ENCODE measurements at places on chromosomes 2 and 18.

GRCh38 chr18:77151033-77151771, 18.6 kb upstream of the MBP start:
- no peak for DNase-seq

GRCh38 chr2:208929139-208929864, 494.5 kb upstream of the MAP2 start:
- DNase-seq: no peak

- DNase-seq: no peak
Measured at GRCh38 chr18:48930926-48931325, 19.8 kb downstream of the SMAD7 start.

DNA sequence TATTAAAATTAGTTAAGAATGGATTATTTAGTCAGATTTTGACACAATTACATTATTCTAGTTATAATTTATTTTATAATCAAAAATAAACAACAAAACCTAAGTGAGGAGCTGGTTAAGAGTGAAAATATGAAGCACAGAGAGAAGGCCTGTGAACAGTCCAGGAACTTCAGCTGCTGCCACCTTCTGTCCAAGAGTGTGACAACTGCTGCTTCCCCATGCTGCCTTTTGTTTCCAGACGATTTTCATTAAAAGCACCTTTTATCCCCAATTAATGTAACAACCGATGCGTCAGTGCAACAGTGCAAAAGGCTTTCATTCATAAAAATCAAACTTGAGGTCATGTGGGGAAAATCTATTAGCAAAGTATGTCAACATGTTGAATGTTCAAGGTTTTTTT, 363.6 kb downstream of the CTNNA2 start:
- DNase-seq: no peak

- DNase-seq: no peak
Measured at GRCh38 chr18:61394983-61395382, 61.8 kb downstream of the CDH20 start.

Data from GF-D8 (cell line).